ENCODE measurements at places on chromosomes 12 and 14. TPM values are rescaled to one million over a fixed set of nuclear protein-coding genes. Genes with fewer than 3 reads are reported as not detected.
A peak's percentile ranks its signal among the peaks of the same experiment; 100 is the strongest.

The CLEC2A gene
- total RNA-seq = not detected

DNA sequence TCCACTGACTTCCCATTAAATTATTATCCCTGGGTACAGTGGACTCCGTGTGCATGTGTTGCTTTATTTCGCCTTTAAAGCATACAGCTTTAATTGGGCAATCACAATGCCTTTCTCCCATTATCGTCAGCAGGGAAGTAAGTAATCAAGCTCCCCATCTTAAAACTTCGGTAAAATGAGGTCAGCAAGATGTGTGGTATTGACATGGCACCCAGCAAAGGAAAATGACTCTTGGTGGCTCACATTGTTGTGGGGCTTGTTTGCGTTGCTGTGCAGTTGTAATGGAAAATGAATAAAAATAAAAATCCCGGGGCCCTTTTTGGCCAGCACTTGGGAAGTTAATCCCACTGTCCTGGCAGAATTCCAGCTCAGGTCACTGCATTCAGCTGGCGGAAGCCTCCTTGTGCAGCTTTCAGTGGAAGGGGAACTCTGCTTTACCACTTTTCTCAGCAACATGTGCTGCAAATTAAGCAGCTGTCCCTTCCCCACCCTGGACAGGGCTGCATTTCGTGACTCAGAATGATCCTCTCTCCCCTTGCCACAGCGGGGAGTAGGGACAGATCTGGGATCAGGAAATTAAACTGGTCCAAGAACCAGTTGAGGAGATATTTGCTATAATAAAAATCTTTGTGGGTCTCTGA, 13.9 kb upstream of the ATP2A2 start:
- no peak for DNase-seq

The CABP1 gene
- not detected for total RNA-seq

The SPRING1 gene
- 25.1 TPM for total RNA-seq

The SCNN1A gene
- total RNA-seq = 3.2 TPM

GRCh38 chr12:66548338-66549049, 130.4 kb downstream of the GRIP1 start:
- DNase-seq = no peak

The CMKLR1 gene
- total RNA-seq = not detected

DNA sequence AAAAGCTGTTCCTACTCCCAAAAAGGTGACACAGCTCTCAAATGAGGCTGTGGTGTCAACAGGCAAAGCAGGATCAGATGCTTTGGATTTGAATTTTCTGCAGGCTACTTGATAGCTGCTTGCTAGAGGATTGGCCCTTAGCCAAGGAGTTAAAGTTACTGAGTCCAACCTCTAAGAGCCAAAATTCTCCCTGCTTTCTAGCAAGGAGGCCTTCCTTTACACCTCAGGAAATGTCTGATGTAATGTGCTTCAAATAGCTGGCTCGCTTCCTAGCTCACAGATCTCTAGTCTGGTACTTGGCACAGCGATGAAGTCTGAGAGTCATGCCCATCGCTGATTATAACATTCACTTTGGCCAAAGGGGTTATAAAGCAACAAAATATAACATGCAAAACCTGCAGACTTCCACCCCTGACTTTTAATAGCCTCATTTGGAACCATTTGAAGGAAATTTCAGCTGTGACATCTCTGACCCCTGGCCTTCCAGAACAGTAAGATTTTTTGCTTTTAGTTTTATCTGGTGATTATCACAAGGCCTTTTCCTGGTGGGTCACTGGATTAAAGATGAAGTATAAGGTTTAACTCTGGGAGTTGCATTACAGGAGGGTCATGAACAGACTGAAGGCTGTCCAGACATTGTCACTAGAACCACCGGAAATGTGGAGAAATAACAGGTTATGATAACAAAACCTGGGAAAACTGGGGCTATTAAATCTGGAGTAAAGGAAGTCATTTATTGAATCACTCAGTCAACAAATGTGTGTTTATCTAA, 189.7 kb downstream of the EPS8 start:
- DNase-seq = peak; percentile 9

- no peak for DNase-seq
These were observed 79.7 kb downstream of the KSR2 start for GRCh38 chr12:117889098-117889497.

GRCh38 chr12:49741882-49742620, 694 bp downstream of the TMBIM6 start:
- peak; percentile 75 for DNase-seq

GRCh38 chr12:14322403-14322802, 43.1 kb upstream of the ATF7IP start:
- peak; percentile 28 for DNase-seq

The ADAMTS20 gene
- not detected for total RNA-seq

The INHBC gene
- total RNA-seq = not detected

The PZP gene
- total RNA-seq = not detected

The PDZRN4 gene
- not detected for total RNA-seq

DNA sequence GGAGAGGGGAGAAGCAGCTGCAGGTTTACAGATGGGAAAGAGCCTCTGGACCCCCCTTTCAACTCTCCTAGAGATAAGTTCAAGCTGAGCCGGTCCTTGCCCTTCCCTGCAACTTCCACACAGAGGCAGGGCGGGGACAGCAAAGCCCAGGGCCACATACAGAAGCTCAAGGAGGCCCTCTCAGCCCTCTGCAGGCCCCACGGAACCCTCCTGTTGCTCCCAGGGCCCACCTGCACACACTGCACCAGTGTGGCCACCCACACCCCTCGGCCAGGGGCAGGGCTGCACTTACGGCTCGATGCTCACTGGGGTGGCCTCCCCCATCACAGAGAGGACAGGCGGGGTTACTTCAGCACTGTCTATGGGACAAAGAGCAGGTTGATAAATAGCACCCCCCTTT, 13.0 kb upstream of the PNMA1 start:
- DNase-seq = no peak

DNA sequence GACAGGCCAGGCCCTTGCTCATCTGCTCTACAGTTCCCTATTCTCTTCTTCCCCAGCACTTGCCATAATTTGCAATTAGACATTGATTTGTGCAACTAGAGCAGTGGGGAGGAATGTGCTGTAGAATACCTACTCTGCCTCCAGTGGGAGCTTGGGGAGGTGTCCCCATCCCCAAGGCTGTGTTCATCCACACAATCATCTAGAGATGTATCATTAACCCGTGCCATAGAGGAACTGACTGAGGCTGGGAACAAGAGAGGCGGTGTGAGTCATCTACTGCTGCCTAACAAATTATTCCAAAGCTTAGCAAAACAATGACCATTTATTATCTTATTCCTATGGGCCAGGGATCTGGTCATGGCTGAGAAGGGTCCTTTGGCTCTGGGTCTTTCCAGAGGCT, 5.1 kb upstream of the OTUB2 start:
- DNase-seq = peak; percentile 44

DNA sequence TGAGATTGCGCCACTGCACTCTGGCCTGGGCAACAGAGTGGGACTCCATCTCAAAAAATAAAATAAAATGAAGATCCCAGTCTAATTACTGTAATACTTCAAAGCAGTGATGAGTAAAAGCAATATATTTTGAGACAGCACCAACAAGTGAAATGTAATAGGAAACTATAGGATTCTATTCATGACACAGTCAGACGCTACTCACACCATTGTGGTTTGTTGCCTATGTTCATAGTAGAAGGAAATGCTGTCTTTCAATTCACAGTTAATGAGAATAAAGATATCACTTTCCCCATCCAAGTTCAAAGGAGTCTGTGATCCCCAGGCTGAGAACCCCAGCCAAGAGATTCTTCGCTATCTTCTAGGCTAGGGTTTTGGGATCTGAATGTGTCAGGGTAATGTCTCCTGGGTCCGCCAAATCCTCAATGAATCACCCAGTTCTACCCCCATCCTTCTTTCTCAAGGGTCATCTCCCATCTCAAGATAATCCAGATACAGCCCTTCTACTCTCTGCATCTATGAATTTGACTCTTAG, 16.6 kb upstream of the DTX1 start:
- peak; percentile 41 for DNase-seq

The CLECL1 gene
- total RNA-seq = not detected

GRCh38 chr12:3461391-3461790, 29.6 kb upstream of the PRMT8 start:
- DNase-seq = no peak

DNA sequence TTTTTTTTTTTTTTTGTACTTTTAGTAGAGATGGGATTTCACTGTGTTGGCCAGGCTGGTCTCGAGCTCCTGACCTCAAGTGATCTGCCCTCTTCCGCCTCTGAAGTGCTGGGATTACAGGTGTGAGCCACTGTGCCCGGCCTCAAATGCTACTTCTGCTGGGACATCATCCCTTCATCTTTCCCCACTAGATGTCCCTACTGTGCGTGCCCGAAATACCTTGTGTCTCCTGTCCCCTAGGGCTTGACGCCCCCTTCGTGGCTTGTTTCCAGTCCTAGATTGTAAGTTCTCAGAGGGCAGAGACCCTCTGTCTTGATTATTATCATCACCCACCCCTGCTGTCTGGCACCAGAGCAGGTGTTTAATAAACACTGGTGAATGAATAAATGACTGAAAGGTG, 14.9 kb downstream of the CCDC63 start:
- no peak for DNase-seq

The IL22 gene
- not detected for total RNA-seq

DNA sequence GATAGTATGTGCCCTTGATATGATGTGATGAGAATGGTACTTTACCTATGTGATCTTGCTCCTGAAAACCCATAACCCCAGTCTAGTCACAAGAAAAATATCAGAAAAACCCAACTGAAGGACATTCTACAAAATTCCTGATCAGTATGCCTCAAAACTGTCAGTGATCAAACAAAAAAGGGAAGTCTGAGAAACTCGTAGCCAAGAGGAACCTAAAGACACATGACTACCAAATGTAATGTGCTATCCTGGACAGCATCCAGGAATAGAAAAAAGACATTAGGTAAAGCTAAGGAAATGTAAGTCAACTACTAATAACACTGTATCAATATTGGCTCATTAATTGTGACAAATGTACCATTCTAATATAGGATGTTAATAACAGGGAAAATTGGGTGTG, 4.1 kb upstream of the WIF1 start:
- DNase-seq = no peak

- no peak for DNase-seq
These were observed 43.9 kb downstream of the SERPINA3 start for GRCh38 chr14:94656043-94656442.

GRCh38 chr12:124695861-124696260, 128.4 kb upstream of the NCOR2 start:
- no peak for DNase-seq

The TMPO gene
- total RNA-seq = 145 TPM

DNA sequence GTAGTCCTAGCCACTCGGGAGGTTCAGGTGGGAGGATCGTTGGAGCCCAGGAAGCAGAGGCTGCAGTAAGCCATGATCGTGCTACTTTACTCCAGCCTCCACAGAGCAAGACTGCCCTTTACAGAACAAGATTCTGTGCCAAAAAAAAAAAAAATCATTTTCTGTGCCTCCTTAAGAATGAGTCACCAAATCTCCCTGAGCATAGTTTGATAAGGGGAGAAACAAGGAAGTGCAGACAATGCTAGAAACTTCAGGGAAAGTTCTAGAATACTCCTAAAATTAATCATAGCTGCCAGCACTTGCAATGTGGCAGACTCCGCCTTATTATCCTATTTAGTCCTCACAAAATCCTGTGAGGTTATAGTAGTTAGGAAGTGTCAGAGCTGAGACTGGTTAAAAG, 74.5 kb downstream of the KCNK10 start:
- peak; percentile 67 for DNase-seq

The FAM222A gene
- total RNA-seq = 0.31 TPM

The C12orf54 gene
- 5.7 TPM for total RNA-seq

- DNase-seq = no peak
These were observed 33.4 kb upstream of the CISTR start for GRCh38 chr12:53785161-53785560.

- DNase-seq = no peak
These were observed at the start of gene LRFN5 for GRCh38 chr14:41606532-41607303. LRFN5 (plus strand) TSS chr14:41606876.

GRCh38 chr12:113591480-113591974, 119.9 kb upstream of the LHX5 start:
- DNase-seq = no peak

- DNase-seq = no peak
These were observed 133.9 kb upstream of the RAP1B start for GRCh38 chr12:68476794-68477193.

GRCh38 chr14:26008290-26008689, 589.5 kb downstream of the NOVA1 start:
- peak; percentile 0 for DNase-seq

- no peak for DNase-seq
These were observed 428.8 kb downstream of the ZFP36L1 start for GRCh38 chr14:68363843-68364767.

DNA sequence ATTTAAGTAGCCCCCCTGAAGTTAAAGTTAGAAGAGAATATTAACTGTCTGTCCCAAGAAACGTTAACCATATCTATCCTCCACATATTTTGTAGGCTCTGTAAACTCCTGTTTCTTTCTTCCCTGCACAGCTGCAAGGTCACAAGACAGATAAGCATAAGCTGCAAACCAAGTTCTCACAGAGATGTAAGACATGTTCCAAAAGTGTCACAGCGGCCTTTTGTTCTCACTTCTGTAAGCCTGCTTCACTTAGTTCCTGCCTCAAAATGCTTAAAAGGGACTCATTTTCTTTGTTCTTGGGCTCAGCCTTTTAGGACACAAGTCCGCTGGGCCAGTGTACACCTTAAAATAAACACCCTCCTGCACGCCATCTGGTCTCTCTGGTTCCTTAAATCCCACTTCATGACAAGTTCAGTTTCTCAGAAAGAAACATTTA, 3.2 kb downstream of the RNASE1 start:
- no peak for DNase-seq

DNA sequence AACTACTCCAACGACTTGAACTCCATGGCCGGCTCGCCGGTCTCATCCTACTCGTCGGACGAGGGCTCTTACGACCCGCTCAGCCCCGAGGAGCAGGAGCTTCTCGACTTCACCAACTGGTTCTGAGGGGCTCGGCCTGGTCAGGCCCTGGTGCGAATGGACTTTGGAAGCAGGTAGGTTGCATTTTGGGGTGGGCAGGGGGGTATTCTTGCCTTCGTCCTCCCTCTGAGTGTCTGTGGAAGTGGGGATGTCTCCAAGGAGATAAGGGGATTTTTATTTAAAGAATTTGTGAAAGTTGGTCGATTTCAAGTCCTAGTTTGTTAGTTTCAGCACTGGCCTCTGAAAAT, 1.3 kb downstream of the ASCL1 start:
- DNase-seq = no peak

DNA sequence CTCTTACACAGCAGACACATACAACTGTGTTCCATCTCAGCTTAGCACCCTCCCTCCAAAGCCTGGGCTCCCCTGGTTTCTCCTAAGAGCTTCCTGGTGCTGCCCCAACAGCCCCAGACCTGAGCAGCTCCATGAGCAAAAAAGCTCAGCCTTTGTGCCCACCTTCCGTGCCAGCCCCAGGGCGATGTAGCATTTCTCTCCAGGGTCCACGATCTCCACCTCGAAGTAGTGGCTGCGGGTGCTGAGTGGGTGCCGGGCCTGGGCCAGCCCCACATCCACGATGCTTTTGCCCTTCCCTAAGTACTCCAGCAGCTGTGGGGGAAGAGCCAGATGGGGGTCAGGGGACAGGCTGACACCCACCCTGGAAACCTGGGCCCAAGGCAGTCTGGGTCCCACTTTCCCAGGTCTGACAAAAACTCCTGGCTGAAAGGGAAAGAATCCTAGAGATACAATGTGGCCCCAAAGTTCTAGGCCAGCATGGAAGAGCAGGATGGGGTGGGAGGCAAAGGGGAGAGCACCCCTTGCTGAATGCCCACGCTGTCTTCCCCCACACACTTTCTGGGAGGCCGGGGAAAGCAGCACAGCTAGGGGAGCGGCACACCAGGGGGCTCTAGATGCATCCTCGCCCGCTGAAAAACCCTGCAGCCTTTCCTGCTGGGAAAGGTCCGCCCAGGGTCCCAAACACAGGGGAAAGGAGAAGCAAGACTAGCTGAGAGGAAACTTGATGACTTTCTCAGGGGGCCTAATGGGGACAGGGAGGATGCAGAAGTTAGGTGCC, 11.0 kb downstream of the SPRYD3 start:
- DNase-seq = no peak

The SLCO1B1 gene
- total RNA-seq = not detected
